Choroid plexus epithelial cell (primary cell): ENCODE measurements at places on chromosomes 7 and 10.

DNA sequence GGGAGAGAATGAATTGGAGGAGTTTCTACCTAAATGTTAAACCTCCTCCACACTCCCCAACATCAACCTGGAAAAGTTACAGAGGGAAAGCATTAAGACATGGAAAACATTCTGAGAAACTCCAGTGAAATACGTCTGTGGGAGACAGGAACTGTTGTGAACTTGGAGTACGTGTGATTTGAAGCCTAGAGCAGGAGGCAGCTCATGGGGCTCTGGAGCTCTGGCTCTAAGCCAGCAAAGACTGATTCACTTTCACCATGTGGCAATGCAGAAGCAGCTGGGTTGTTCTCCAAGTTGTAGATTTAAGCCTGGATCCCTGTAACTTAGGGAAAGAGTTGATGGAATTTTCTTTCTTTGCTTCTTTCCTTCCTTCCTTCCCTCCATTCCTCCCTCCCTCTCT is 503.2 kb downstream of the NRG3 start:
- DNase-seq, result peak; percentile 81

DNA sequence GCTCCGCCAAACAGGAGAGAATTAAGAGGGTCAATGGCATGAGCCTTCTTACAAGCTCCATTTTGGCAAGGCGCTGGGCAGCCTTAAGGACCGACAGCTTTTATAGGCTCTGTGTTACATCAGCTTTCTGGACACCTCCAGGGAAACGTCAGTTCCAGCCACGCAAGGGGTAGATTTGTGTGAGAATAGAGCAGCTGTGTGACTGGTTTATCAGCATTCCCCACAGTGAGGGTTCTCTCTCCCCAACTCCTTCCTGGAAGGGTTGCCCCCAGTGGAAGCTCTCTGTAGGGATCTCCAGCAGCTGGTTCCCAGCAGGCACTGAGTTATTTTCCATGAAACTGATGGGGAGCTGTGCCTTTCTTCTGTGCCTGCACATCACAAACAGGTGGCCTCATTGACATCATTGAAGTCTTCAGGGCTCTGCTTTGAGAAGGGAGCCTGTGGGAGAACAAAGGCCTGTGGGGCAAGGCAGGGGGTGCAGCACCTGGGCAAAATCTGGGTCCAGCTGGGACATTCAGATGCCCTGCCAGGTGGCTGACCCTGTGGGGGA is at the start of gene CUZD1:
Gene CUZD1, minus strand, starts transcription at position 75 of the 550 bp plus-strand sequence. Its CDS starts 14 bp downstream, at position 61.
- no peak for DNase-seq

GRCh38 chr10:58431903-58432302 is 46.7 kb downstream of the TFAM start:
- DNase-seq, result peak; percentile 86

DNA sequence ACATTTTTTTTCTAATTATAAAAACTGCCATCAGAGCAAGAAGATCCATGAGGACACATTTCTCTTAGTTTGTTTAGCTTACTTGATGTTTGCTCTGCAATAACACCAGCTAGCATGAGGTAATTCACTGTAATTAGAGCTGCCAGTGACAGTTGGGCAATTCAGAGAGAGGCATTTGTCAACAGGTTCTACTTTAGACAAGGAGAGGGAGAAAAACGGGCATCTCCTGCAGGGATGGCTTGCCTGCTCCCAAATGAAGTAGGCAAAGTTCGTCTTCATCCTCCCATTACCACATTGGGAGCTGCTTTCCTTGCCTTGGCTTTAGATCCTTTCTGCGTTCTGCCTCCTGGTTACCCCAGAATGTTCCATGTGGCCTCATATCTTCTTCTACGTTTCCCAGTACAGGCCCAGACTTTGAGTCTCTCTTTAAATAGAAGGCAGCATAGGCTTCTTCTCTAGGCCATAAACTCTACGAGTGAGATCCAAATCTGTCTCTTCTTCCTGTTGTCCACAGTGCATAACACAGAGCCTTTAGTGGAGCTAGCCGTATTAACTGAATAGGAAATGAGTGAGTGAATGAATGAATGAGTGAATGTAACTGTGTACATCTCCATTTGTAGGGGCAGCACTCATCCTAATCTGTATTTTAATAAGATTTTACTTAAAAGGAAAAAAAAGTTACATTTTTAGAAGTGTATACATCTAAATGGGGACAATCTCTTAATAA is 21.2 kb downstream of the ASB15 start:
- peak; percentile 32 for DNase-seq

- no peak for DNase-seq
These were observed 24.7 kb upstream of the ZNF862 start for GRCh38 chr7:149813254-149814035.

GRCh38 chr10:15464381-15464780 is 93.3 kb upstream of the FAM171A1 start:
- DNase-seq, result no peak

DNA sequence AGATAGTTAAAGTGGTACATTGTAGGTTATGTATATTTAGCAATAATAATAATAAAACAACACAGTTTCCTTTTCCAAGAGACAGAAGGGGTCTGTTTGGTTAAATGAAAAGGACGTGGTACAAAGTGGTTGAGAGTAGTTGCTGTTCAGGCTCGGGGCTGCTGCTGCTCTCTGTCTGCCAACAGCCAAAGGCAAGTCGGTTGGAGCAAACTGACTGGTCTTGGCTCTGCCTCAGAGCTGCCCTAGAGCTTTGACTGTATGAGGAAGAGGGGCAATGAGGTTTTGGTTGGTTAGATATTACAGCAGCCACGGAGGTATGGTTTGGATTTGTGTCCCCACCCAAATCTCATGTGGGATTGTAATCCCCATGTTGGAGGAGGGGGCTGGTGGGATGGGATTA is 95.3 kb downstream of the CACNB2 start:
- no peak for DNase-seq

- no peak for DNase-seq
These were observed 21.3 kb upstream of the SPOCK2 start for GRCh38 chr10:72109636-72110157.

DNA sequence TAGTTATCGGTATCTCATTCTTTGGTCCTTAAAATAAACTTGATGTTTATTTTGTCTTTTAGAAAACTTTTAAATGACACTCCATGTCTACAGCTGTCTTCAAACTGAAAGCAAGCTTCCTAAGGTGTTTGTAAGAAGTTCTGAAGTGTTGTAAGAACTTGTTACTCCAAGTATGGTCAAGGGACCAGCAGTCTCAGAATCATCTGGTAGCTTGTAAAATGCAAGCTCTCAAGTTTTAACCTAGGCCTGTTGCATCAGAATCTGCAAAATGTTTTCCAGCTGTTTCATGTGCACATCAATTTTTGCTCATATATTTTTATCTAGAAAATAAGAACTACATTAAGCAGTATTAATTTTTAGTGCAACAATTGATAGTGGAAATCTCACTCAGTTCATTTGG is 104.1 kb downstream of the THSD7A start:
- DNase-seq, result peak; percentile 55

- DNase-seq, result peak; percentile 82
These were observed 29.5 kb upstream of the BMS1 start for GRCh38 chr10:42753126-42753506.

- no peak for DNase-seq
These were observed 19.0 kb downstream of the FAM53B start for GRCh38 chr10:124725171-124725631.

DNA sequence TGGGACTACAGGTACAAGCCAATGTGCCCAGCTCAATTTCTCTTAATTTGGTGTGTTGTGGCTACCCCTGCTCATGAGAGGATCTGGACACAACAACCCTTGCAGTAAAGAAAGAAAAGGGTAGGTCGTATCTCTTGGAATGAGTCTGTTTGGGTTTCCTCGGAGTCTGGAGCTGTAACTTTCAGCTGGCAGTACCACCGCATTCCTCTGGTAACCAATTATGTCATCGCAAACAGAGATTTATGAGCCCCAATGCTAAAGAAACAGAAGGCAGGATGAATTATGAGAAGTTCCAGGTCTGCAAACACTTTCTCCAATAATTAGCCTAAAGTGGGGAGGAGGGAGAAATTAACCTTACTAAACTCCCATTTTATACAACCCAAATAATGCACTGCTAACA is 186.6 kb upstream of the NRP1 start:
- no peak for DNase-seq

DNA sequence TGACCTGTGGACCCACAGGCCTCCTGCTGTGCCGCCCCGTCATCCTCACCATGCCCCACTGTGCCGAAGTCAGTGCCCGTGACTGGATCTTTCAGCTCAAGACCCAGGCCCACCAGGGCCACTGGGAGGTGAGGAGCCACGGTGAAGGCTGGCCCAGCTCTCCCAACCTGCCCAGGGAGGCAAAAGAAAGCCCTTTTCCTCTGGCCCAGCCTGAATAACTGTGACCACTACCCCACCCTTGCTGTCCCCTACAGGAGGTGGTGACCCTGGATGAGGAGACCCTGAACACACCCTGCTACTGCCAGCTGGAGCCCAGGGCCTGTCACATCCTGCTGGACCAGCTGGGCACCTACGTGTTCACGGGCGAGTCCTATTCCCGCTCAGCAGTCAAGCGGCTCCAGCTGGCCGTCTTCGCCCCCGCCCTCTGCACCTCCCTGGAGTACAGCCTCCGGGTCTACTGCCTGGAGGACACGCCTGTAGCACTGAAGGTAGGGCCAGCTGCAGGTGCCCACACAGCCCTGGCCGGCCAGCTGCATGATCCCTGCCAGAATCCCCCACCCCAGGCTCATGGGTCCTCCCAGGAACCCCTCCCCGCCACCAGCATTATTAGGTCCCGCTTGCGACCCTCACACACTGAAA is 25.5 kb upstream of the SLC29A3 start:
- no peak for DNase-seq

DNA sequence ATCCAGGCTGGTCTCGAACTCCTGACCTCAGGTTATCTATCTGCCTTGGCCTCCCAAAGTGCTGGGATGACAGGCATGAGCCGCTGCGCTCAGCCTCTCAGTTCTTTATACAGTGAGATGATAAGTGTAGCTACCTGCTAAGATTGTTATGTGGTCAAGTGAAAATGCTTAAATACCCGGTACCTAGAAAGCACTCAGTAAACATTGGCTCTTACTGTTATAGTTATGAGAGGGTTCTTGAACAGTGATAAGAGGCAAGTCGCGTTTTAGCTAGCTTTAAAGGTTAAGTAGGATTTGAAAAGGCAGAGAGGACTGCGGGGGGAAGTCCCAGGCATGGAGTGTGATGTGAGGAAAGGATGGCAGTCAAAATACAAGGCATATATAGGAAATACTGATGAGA is 4.5 kb downstream of the ZKSCAN1 start:
- no peak for DNase-seq

- DNase-seq, result no peak
These were observed 36.9 kb downstream of the NAMPT start for GRCh38 chr7:106247841-106248240.

- DNase-seq, result peak; percentile 13
These were observed 813 bp upstream of the MTURN start for GRCh38 chr7:30133736-30134610.

DNA sequence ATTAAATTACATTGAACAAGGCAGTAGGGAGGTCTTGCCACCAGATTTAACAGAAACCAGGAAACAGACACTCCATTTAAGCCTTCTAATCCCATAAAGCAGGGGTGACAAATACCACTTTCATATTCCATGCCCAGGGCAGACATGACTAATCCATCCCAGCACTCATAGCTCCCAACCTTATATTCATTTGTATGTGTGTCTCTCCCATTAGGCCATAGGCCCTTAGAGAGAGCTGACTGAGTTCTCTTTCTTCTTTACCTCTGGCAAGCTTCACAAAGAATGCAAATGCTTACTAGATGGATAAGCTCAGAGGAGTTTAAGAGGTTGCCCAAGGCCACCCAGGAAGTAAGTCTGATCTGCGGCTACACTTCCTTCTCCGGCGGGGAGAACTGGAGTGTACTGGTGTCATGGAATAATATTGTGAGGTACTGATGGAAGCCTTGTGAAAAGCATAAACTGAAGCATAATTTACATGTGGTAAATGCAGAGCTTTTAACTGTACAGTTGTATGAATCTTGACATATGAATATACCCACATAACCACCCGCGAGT is 239.7 kb upstream of the HABP2 start:
- DNase-seq, result no peak

- no peak for DNase-seq
These were observed 19.6 kb downstream of the CALML3 start for GRCh38 chr10:5544216-5544805.

- DNase-seq, result no peak
These were observed 11.3 kb upstream of the FOXK1 start for GRCh38 chr7:4670791-4671190.

DNA sequence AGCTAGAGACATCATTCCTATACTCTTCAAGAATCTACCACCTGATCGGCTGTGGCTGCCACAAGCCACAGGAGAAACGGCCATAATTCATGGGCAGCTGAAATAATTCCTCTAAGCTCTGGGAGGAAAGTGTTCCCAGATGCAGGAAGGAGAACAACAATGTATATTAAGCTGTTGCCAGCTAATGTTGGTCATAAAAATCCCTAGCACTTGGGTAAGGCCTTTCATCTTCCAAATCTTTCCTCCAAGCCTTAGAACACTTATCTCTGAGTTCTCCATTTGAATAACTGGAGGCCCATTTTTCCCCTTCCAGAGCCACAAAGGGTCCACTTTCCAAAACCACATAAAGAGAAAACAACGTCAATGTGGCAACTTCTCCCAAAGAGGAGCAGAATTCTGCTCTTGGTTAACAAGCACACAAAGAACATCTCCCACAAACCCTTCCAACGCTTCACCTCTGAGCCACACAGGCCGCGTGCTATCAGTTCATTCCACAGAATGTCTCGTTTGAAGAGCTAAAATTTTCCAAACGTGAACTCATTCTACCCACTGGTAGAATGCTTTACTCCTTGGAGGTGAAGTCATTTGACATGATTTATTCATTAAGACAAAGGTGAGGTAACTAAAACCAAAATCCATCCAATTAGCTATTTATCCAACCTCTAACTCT is 11.2 kb downstream of the KCNMA1 start:
- no peak for DNase-seq

- DNase-seq, result peak; percentile 44
These were observed 6.1 kb downstream of the ZNF277 start for GRCh38 chr7:112212571-112212970.

GRCh38 chr10:510415-510881 is 179.0 kb downstream of the DIP2C start:
- no peak for DNase-seq

DNA sequence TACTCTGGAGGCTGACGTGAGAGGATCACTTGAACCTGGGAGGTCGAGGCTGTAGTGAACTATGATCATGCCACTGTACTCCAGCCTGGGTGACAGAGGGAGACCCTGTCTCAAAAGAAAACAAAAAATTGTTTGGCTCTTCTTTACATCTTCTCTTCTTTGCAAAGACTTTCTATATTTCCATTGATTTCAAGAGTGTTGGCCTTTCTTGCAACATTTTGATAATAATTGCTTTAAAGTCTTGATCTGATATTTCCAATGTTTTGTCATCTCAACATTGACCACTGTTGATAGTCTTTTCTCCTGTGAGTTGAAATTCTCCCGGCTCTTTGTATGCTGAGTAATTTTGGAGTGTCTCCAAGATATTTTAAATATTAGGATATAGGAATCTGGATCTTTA is 17.8 kb upstream of the CLDN4 start:
- DNase-seq, result no peak

GRCh38 chr10:24350070-24350921 is 141.4 kb downstream of the KIAA1217 start:
- DNase-seq, result peak; percentile 93
